ENCODE measurements at places on chromosomes 4 and X. TPM values are rescaled to one million over a fixed set of nuclear protein-coding genes. Genes with fewer than 3 reads are reported as not detected.
A peak's percentile ranks its signal among the peaks of the same experiment; 100 is the strongest.

- DNase-seq = no peak
Measured at GRCh38 chrX:65926095-65927019, 113.5 kb downstream of the VSIG4 start.

- DNase-seq = peak; percentile 32
Measured at GRCh38 chrX:41921492-41922430, 1.6 kb downstream of the CASK start.

Gene ART3
- not detected for total RNA-seq

DNA sequence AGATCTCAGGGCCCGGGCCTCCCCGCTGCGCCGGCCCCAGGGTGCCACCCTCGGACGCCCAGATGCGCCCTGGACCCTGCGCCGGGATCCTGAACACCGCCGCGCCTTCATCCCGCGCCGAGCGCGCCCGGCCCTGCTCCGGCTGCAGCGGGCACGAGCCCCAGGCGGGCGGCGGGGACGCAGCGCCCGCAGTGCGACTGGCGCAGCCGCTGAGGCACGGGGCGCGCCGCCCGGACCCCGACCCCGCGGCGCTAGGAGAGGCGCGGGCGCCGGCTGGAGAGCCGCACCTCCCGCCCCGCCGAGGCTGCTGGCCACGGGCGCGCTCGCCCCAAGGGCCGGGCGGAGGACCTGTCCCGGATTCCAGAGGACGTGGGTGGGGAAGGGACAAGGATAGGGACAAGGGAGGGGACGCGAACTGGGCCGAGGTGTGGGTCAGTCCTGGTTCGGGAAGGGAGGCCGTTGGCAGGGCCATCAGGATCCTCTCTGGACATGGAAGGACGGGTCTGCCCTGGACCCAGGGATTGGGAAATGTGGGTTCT is 1.1 kb downstream of the ZFYVE28 start:
- DNase-seq = no peak

Gene PCDH18
- 2.0 TPM for total RNA-seq

DNA sequence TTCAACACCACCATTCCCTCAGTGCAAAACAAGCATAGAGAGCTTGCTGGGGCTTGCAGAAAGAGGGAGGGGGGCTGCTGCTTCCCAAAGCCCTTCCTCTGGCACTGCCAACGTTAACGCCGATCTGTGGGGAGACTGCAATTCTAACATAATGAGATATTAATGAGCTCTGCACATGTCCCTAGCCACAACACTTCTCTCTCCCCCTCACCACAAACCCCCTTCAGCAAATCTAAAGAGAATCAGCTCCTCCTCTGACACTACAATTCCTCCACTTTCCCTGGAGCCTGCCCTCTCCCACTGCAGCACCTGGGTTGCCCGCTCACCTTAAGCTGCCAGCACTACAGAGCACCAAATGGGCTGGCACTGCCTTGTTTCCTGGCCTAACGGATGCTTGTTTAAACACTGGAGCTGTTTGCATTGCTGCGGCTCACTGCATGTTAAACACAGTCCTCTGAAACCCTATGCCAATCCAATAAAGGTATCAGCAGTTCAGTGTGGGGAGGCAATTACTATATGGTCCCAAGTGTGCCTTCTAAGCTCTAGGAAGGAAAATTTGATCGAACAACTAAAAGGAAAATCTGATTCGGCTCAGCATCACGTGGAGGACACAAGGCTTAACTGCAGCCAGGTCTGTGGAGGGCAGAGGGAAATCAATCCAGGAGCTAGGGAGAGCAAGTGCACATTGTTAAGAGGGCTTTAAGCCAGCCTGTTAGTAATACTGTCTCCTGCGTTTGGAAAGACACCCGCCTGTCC is 232.4 kb downstream of the MAML3 start:
- peak; percentile 75 for DNase-seq

GRCh38 chr4:25890571-25891485 is 23.2 kb upstream of the SMIM20 start:
- no peak for DNase-seq

DNA sequence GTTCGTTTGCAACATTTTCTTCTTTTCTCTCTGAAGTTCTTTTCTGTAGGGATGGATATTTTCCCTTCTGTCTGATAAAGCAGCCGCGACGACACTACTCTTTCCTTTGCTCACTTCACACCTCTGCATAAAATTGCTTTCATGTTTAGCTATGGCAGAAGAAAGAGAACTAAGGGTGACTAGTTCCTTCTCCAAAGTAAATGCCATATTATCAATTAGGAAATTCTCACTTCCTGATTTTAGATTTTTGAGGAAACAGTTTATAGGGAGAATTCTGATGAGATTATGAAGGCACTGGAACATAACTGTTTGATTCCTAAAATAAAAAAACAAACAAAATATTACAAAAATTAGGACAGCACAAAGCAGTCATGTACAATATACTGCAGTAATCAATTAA is 29.2 kb downstream of the FANCB start:
- DNase-seq = no peak

Gene HELQ
- 10.5 TPM for total RNA-seq

Gene EDNRA
- total RNA-seq = 2.4 TPM

- no peak for DNase-seq
Measured at GRCh38 chr4:98997166-98997565, 1.6 kb downstream of the METAP1 start.

GRCh38 chr4:186657764-186658163 is 65.9 kb downstream of the FAT1 start:
- DNase-seq = peak; percentile 55

GRCh38 chr4:112102875-112103370 is 42.3 kb upstream of the FAM241A start:
- no peak for DNase-seq

DNA sequence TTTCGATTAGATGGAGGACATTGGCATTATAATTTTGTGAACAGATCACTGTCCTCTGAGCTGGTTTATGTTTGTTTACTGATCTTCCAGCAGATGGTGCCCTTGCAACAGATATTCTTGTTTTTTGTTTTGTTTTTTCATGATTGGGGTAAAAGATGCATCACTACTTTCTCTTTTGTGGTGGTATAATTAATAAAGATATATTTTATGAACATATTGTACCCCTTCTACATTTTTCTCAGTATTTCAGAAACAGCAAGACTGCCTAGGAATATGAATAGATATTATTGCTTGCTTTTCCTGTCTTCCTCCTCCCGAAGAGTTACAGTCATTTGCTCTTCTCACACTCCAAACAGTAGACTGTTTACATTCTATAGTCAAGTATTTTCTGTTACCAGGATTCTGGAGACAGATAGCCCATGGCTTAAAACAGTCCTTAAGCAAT is 905.2 kb downstream of the TRAM1L1 start:
- DNase-seq = peak; percentile 24

GRCh38 chr4:6267573-6267972 is 2.1 kb upstream of the WFS1 start:
- DNase-seq = no peak

- DNase-seq = no peak
Measured at GRCh38 chr4:34723605-34724004, 1520.7 kb downstream of the ARAP2 start.

DNA sequence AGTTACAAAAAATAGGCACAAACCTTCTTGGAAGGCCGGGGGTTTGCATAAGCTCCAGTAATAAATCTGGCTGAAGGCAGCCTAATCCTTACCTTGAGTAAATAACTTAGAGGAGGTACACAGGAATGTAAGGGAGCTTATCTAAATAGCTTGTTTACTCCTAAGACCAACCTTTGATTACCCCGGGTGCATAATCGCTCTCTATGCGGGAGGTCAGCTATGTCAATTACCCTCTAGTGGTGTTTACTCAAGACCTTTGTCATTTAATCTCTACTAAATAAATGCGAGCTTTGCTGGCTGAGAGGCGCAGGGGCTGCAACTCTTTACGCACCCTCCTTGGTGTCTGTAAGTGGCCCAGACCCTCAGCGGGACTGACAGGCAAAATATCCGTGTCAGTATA is 50.2 kb upstream of the MAP9 start:
- DNase-seq = no peak

- peak; percentile 43 for DNase-seq
Measured at GRCh38 chr4:142595222-142595871, 250.8 kb downstream of the INPP4B start.

- DNase-seq = peak; percentile 15
Measured at GRCh38 chr4:123495530-123495929, 98.9 kb downstream of the SPRY1 start.

- peak; percentile 58 for DNase-seq
Measured at GRCh38 chr4:14607578-14607977, 394.7 kb upstream of the CPEB2 start.

Gene TCEAL5
- not detected for total RNA-seq

- peak; percentile 60 for DNase-seq
Measured at GRCh38 chr4:138542191-138542776, 300.1 kb upstream of the SLC7A11 start.

GRCh38 chr4:145048817-145049216 is 49.2 kb downstream of the ANAPC10 start:
- DNase-seq = no peak

GRCh38 chrX:111411557-111411956 is 435 bp downstream of the DCX start:
- DNase-seq = no peak

- DNase-seq = no peak
Measured at GRCh38 chr4:8098506-8098905, 60.1 kb downstream of the ABLIM2 start.

- DNase-seq = no peak
Measured at GRCh38 chr4:142383800-142384470, 462.2 kb downstream of the INPP4B start.

- DNase-seq = no peak
Measured at GRCh38 chr4:24137671-24138601, 248.1 kb upstream of the PPARGC1A start.
